ENCODE measurements at places on chromosomes 13 and 19.

DNA sequence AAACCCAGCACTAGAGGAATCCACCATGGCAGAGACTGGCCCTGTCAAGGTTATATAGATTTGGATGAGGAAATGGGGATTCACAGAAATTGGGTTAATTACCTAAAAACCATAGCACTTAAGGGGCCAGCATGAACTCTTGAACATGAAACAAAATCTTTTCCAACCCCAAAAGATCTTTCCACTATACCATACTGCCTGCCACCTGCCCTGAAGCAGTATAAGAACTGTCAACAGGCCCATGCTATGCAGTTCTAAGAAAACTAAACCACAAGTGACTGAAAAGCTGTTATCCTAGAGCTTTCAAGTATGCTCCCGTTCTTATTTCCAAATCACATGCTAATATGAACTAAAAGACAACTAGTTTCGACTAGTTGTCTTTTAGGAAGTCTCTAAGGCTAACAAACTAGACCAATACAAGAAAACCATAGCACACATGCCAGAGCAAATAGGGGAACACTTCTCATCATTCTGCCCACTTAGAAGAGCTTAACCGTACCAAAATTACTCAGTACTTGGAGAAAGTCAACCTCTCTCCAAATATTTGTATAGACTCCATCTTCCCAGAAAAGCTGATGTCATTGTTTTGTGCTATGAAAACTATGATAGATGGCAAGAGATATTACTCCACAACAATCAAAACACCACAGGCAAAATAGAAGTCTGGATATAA lies 27.5 kb downstream of the HSPH1 start:
- peak; percentile 25 for DNase-seq

- DNase-seq = no peak
Observed at GRCh38 chr13:113895436-113895835, 31.6 kb upstream of the GAS6 start.

DNA sequence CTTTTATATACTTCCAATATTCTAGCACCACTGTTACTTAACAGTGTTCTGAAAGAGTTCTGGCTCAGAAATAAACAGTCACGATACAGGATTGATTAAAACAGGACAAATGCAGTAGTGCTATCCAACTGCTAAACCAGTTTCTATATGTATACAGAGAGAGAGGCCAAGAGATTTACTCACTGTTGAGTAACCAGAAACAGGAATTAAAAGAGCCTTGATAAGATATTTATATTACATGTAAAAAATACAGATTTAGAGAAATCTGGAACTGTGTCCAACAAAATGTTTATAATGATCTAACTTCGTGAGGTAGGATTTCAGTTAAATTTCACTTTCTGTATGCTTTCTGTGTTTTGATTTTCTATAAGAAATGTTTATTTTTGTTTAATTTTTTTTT lies 116.6 kb downstream of the CDK8 start:
- no peak for DNase-seq

DNA sequence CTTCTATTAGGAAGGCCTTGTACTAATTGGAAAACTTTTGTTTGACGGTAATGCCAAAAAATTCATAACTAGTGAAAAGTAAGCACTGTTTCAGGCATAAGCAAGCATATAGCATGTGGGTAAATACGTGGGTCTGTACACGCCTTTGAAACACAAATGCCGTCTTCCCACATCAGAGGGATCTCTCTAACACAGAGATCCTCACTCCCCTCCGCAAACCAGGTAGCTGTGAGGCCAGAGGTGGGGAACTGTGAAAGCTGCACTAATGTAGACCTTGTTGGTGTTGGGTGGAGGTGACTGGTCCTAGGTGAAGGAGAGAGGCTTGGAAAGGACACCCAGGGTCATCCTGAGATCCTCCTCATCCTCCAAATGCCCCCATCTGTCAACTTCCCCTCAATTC lies 16.0 kb upstream of the POU2F2 start:
- DNase-seq = no peak

DNA sequence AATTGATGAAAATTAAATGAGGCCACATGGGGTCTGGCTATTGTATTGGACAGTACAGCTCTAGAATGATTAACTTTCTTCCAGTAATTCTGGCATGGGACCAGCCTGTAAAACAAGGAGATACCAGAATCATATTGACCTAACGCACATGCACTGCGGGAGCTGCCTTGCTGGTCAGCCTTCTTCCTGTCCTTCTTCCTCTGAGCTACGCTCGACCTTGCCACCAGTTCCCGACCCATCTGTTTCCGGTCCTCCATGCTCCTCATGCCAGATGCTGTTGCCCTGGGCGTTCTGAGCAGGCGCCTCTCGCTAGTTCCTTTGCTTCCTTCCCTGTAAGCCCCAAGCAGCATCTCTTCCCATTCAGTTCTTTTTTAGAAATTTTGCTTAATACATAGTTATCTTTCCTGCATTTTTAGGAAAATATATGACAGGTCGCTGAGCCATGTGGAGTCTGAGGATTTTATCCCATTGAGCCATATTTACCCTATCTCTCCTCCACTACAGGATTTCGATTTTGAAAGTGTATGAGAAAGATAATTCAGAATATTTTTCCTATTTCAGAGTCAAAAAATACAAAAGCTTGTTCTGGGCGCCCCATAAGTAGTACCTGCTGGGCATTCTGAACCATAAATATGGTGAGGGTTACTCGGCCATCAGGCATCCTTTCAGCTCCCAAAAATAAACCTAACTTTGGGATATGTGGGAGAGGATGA lies 38.6 kb downstream of the TNFRSF19 start:
- DNase-seq = no peak

GRCh38 chr13:36753176-36753575 lies 65.8 kb upstream of the RFXAP start:
- no peak for DNase-seq

GRCh38 chr19:40424637-40425449 lies 949 bp downstream of the SERTAD1 start:
- peak; percentile 54 for DNase-seq

DNA sequence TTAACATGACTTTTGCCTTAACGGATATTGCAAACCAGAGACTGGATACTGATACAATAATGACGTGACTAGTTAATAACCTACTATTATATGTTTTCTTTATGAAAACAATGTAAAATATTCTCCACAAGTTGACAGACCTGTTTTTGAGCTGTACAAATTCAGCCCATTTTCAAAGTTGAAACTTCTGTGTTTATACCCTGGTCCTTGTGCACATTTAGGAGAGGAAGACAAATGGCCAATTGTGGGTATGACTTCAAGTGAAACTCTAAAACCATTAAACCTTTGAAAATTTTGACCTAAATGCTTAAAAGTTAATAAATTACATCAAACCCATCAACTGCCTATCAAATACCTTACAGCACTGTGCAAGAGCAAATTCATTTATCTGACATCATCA lies 8.9 kb downstream of the SPRY2 start:
- DNase-seq = no peak

DNA sequence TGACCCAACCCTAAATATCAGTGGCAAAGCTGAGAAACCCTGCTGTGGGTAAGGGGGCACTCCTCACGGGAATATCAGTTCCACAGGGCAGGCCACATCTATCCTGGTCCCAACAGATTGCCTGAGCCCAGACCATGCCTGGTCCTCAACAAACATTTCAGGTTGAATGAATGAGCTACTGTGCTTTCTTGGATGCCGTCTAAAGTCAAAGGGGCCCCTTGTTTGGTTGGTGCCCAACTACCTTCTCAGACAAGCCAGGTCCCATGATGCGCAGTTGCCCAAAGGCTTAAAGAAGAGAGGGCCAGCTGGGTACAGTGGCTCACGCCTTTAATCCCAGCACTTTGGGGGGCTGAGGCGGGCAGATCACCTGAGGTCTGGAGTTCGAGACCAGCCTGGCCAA lies 2.4 kb downstream of the DPP9 start:
- no peak for DNase-seq

GRCh38 chr13:46667687-46668281 lies 114.8 kb downstream of the LRCH1 start:
- no peak for DNase-seq

DNA sequence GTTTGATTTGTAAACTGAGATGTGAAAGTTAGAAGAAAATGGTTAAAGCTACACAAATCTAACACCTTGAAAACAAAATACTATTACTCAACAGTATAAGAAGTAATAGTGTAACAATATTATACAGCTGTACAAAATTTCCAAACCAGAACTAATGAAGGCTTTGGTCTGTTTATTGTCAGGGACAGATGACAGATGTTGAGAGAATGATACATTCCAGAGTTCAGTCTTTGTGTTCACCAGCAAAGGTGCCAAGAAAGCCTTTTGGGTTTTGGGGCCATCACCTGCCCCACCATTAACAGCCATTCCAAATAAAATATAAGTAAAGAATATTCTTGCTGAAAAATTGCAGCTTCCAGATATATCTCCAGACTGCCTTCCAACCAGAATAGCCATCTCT lies 439.3 kb downstream of the PCDH20 start:
- DNase-seq = no peak

DNA sequence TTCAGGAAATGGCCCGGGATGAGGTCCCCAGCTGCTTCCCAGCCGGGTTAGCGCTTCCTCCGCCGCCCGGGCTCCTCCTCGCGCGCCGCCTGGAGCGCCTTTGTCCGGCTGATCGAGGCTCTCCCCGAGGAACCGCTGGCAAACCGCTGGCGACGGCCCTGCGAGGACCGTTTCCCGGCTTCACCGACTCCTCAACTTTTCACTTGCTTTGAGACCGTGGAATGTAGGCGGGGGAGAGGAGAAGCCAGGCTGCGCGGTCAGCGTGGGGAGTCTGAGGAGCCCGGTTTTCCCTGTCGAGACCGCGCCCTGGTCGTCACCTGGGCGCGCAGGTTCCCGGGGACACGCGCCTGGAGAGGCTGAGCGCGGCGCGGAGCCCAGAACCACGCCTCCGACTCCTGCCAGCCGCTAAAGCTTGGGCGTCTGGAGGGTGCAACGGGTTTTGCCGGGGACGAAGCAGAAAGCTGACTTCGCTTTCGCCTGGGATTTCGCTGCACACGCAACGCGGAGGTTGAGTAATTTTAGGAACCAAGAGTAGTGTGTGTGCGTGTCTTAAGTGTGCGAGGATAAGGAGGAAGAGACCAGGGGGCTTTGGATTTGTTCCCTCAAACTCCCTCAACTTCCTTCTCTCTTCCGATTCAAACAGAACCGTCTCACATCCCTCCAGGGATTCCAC lies 7.3 kb upstream of the DGKH start:
- DNase-seq = peak; percentile 77

DNA sequence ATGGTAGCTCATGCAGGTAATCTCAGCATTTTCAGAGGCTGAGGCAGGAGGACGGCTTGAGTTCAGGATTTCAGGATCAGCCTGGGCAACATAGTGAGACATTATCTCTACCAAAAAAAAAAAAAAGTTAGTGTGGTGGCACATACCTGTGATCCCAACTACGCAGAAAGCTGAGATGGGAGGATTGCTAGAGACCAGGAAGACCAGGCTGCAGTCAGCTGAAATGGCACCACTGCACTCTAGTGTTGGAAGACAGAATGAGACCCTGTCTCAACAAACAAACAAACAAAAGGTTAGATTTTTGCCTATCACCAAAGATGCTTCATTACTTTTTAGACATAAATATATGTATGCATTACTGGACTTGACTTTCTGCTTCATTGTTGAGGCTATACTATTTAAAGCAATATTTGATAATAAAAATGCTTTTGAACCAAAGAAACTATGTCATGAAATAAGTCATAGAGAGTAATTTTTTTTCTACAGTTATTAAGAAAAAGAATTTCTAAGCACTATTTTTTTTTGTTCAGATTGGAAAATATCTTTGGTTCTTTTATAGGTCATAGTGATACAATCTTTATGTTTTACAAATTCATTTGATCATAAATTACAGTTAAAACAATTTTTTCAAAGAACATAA lies 1180.1 kb upstream of the ATXN8OS start:
- peak; percentile 71 for DNase-seq

GRCh38 chr19:18975011-18975410 lies 34.0 kb upstream of the HOMER3 start:
- DNase-seq = no peak

DNA sequence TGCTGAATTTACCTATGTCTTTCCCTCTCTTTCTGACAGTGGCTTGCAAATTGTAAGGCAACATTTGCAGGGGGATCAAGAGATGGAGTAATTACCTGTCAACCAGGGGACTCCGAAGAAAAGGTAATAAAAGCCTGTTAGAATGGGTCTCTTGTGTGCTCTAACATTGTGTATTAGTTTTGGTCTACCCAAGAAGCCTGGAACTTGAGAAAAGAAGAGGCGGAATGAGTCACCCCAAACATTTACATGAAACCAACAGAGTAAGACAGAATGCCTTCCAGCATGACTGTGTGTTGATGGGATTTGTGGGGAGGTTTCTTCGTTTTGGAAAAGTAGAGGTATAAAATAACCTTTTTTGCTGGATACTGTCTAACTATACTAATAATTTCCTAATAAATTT lies 36.7 kb downstream of the ZAR1L start:
- DNase-seq = no peak

DNA sequence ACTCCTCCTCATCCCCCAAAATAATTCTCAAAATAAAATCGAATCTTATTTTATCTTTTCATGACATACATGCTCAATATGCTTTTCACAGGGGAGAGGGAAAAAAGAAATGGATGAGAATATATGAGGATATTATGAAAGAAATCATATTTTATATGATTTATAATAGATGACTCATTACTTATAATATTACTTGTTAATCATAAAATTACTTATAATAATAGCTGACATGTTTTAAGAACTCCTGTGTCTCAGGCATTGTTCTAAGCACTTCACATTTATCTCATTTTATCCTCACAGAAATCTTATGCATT lies 3.0 kb upstream of the CEACAM3 start:
- no peak for DNase-seq

DNA sequence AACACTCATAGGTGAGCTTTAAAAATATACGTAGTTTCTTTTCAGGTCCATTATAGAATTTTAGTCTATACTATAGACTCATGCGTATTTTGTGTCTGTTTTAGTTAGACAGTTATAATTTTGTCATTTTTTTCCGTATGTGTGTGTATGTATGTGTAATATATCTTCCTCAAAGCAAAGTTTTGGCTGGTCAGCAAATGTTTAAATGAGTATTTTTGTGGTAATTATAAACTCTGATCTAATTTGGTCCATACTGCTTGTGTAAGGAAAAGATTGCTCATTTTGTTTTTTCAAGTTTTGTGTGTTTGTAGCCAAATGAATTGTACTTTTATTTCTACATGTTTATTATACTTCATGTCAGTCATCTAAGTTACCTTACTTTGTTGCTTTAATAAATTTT lies 20.5 kb downstream of the KCTD4 start:
- DNase-seq = no peak

DNA sequence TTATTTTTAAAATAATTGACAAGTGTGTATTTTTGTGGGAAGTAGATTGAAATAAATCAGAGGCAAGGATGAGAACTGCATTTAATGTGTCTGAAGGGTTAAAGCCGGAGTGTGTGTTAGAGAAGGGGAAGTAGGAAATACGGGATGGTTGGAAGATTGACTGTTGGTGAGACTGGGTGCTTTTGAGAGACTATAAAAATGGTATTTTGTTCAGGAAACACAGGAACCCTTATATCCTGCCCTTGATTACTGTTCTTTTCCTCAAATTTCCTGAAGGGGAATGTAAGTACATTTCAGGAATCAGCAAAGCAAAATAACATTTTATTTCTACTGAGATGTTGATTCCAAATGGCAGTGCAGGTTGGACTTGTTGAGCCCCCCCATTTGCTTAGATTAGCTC lies 15.1 kb downstream of the IFT88 start:
- DNase-seq = no peak

- no peak for DNase-seq
Observed at GRCh38 chr19:6232601-6233055, 47.1 kb downstream of the MLLT1 start.
